ENCODE measurements at places on chromosomes 1 and 21. TPM values are rescaled to one million over a fixed set of nuclear protein-coding genes. Genes with fewer than 3 reads are reported as not detected.

Gene AVPR1B
- total RNA-seq: not detected

Gene AADACL3
- total RNA-seq: not detected

DNA sequence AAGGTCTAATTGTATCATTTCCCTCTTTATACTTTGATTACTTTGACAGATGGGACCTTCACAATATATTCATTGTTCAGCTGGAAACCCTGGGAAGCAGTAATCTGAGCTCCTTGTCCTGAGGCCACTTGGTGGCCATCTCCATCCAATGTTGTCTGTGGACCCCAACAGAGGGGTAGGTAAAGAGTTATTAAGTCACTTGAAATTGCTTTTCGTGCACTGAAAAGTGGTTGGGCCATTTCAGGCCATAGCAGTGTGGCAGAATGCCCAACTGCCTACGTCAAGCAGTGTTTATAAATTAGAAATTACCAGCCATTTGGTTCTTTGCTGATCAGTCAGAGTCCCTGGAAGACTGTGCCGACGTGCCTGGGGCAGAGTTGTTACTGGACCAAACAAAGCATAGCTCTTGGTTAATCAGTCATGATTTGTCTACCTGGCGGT is 308.3 kb upstream of the USP25 start:
- no peak for DNase-seq

DNA sequence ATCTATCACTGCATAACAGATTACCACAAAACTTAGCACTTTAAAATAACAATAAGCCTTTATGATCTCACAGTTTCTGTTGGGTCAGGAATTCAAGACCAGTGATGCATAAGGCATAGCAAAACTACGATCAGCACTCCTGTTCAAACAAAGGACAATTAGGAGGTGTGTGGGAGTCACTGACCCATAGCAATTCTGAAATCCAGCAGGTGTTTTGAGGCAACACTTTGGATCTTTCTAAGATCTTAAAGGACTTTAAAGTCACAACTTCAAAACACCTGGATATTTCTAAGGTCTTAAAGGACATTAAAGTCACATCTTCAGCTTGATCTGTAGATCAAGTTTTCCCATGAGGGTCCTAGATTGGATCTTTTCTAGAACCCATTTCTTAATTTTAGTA is 35.3 kb downstream of the AKT3 start:
- no peak for DNase-seq

GRCh38 chr1:232430467-232430866 is 199.5 kb downstream of the SIPA1L2 start:
- no peak for DNase-seq

GRCh38 chr1:28456078-28456477 is 49.8 kb upstream of the RCC1 start:
- no peak for DNase-seq

GRCh38 chr21:25735646-25736597 is 1.1 kb downstream of the GABPA start:
- peak; percentile 95 for DNase-seq

GRCh38 chr21:41636636-41637630 is 129.0 kb upstream of the TMPRSS2 start:
- peak; percentile 40 for DNase-seq

DNA sequence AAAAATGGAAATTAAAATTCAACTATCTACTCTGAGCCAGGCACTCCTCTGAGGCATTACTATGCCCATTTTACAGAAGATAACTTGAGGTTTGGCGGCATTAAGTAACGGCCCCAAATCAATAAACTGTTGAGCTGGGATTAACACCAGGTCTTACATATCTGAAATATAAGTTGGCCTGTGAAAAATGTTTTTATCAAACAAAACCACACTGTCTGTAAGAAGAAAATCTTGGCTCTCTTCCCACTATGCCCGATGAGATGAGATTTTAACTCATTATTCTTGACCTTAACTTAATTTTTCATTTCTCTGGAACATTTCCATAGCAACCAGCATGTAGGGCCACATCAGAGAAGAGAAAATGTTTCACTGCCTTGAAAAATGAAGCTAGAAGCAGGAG is 21.8 kb downstream of the RC3H1 start:
- no peak for DNase-seq

Measured in posterior vena cava (tissue), 2 donors.